Inflammatory macrophage treated with lipopolysaccharide for 4 hours (primary cell): ENCODE measurements at places on chromosomes 11 and 22.
A peak's percentile ranks its signal among the peaks of the same experiment; 100 is the strongest.

DNA sequence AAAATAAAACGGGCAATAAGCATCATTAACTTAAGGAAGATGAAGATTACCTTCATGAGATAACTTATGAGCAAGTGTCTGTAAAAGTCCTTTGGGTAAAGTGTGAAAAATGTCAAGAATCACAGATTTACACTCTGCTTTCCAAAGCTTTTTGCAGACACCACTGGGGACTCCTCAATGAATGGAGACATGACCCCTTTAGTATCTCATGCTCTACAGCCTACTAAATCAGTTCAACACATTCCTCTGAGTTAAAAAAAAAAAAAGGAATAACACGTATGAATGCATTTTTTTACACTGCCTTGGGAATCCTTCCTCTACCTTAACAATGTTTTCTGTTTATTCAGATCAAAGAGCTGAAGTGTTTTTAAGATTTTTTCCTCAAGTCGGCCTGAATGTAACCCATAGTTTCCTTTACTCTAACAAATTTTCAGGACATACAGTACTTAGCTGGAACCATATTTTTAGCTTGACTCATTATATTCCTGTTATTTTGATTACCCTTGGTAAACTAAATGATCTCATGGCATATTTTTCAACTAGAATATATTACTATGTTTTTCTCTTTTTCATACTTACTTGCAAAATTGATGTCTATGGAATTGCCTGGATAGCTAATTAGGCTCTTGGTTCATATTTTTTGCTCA is 25.9 kb upstream of the RAB30 start:
- no peak for DNase-seq

DNA sequence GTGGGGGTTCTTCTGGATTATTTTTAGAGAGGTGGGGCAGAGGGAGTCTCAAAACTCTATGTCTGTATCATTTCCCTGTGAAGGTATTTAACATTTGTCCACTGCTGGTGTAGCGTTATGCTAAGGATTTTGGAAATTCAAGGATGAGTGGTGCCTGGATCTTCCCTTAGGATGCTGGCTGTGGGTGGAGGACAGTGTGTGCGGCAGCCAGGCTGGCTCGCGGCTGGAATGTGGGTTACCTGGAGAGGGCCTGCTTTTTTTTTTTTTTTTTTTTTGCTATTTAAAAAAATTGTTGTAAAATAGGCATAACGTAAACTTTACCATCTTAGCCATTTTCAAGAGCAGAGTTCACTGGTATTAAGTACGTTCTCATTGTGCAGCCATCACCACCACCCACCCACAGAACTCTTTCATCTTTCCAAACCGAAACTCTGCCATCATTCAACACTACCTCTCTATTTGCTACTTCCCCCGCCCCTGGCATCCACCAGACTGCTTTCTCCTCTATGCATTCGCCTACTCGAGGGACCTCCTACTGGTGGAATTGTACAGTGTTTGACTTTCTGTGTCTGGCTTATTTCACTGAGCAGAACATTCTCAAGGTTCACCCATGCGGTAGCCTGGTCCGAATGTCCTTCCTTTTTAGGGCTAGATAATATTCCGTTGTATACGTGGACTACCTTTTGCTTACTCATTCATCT is 67.1 kb downstream of the PARVB start:
- DNase-seq = no peak

DNA sequence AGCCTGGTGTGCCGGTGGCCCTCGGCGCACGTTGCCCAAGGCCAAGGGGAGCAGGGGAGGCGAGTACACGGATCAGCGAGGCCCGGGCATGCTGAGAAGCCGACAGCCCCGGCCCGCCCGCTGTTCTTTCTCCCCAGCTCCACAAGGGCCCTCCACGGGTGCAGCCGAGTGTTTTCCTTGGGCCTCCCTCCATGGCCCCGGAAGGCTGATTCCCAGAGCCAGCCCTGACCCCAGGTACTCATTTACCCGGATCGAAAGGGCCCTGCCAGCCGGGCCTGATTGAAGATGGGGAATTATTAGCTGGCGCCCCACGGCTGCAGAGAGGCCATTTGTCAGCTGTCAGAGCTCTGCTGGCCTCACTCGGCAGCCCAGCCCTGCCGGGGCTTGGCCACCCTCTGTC is 53.1 kb downstream of the WNT7B start:
- no peak for DNase-seq

GRCh38 chr11:61147791-61148620 is 13.2 kb downstream of the VPS37C start:
- DNase-seq = no peak

DNA sequence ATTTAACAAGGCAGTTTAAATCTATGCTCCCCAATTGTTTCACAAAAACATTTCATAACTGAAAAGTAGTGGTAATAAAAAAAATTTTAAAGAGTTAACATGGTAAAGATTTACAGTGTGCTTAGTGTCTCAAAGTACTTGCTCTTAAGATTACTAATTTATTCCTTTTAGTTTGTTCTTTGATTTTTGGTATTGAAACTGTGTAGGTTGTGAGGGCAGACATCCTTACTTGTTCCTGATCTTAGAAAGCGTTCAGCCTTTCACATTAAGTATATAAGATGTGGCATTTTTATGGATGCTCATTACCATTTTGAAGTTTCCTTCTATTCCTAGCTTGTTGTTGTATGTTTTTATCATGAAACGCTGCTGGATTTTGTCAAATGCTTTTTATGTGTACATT is 32.9 kb downstream of the RAB6A start:
- DNase-seq = no peak

GRCh38 chr11:11975201-11976092 is 33.0 kb downstream of the DKK3 start:
- no peak for DNase-seq

GRCh38 chr11:119891055-119891768 is 162.2 kb upstream of the NECTIN1 start:
- no peak for DNase-seq

DNA sequence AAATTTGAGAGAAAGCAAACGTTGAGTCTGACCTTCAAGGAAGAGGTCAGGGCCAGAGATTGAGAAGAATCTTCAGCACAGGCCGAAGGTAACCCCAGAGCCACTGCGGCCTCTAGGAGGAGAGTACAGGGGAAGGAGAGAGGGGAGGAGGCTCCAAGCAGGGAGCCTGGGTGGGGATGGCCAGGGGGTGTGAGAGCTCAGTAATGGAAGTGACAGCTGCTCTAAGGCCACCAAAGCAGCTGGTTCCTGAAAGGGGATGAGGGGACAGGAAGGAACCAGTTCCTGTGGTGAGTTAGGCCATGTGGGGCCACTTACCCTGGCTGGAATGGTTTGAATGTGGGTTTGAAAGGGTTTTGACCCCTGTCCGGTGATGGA is 46.1 kb downstream of the PISD start:
- peak; percentile 63 for DNase-seq

DNA sequence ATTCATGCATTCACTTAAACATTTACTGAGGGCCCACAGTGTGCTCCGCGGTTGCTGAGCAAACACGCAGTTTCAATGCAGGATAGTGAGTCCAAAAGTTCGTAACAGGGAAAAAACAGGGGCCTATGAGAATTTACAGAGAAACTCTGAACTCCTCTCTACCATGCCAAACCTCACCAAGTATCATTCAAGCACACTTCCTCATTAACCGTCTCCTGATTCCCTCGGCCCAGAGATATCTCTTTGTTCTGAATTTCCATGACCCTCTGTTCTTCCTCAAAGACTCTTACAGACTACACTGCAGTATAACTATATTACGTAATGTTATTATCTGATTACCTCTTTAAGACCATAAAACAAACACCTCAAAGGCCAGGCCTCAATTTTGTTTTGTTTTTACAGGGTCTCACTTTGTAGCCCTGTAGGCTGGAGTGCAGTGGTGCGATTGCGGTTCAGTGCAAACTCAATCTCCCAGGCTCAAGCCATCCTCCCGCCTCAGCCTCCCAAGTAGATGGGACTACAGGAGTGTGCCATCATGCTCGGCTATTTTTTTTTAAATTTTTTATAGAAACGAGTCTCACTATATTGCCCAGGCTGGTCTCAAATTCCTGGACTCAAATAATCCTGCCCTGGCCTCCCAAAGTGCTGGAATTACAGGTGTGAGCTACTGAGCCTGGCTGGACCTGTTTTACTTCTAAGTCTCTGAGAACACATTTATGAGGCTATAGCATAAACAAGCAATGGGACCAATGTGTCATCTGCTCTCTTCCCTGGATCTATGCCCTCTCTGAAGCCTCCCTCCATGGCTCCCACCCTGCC is 3.6 kb downstream of the HPS4 start:
- DNase-seq = peak; percentile 55
